ENCODE measurements at places on chromosomes 7 and 10. TPM values are rescaled to one million over a fixed set of nuclear protein-coding genes. Genes with fewer than 3 reads are reported as not detected.

DNA sequence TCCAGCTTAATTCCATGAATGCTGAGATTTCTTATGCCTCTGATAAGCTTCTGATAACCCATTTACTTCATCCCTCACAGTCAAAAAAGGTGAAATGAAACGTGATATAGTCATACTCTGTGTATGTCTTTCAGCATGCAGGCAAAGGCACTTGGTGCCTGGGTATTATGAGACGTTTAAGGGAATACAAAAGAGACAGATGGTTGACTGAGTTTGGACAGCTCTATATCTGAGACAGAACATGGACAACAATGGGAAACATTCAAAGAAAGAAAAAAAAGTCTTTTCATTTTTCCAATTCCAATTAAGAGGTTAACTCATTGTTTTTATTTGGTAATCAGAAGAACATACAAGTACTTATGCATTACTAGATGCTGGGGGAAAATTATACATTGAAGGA lies 96.2 kb downstream of the PPP1R17 start:
- DNase-seq = no peak

- DNase-seq = no peak
Observed at GRCh38 chr7:99440195-99440594, 1.5 kb downstream of the CPSF4 start.

DNA sequence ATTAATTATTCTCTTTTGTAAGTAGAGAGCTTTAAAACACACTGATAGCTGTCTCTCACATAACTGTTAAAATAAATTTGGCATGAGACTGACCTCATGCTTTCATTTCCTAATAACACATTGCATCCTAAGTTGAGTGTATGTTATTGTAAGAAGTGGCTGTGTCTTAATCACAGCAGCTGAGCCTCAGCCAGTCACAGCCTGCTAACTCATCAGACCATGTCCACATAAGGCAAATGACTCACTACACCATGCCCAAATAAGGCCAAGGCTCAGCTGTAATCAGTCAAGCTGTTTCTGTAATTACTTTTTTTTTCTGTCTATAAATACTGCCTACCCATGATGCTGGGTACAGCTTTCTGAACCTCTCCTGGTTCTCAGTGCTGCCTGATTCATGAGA lies 860.9 kb downstream of the XPNPEP1 start:
- DNase-seq = no peak

GRCh38 chr10:82966130-82966529 lies 1091.1 kb downstream of the NRG3 start:
- DNase-seq = no peak

- no peak for DNase-seq
Observed at GRCh38 chr7:131501930-131502685, 54.3 kb downstream of the PODXL start.

Gene BICC1
- total RNA-seq = 3.3 TPM

Gene GPR141
- not detected for total RNA-seq

All from esophagus squamous epithelium (tissue), 5 donors.